Left kidney (tissue), 8 donors: ENCODE measurements at places on chromosomes 3 and 15. TPM values are rescaled to one million over a fixed set of nuclear protein-coding genes. Genes with fewer than 3 reads are reported as not detected.

- DNase-seq, result no peak
Measured at GRCh38 chr15:57403017-57403416, 26.7 kb downstream of the CGNL1 start.

The LMAN1L gene
- not detected for polyA plus RNA-seq

DNA sequence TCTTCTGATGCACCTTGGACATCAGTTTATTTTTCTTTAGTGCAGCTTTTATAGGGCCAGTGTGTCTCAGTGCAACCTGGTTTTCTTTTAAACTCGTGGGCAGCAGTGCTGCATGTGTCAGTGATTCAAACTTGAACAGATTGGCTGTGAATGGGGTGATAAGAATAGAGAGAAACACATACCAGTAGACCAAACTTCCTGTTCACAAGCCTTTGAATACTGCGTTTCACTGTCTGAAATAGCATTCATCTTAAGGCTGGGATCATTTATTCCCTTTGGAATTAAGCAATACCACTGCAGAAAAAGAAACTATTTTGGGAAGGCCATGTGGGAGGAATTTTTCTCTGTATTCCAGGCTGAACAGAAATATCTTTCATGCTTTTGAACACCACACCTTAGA is 51.7 kb downstream of the PHLDB2 start:
- DNase-seq, result no peak

GRCh38 chr3:71514621-71515020 is 68.9 kb downstream of the FOXP1 start:
- DNase-seq, result no peak

DNA sequence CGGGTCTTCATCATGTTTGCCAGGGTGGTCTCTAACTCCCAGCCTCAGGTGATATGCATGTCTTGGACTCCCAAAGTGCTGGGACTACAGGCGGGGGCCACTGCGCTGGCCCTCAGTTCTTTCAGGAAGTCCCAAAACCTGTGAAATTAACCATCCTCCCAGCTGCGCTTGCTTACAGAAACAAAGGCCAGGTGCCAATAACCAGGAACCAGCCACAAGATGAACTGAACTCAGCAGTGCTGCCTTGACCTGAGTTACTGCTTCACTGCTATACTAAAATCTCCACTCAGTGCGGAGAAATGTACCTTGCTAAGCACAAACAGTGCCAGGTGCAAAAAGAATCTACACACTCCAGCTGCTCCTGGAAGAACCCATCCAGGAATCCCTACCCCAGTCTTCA is 3.9 kb upstream of the GCHFR start:
- no peak for DNase-seq

GRCh38 chr3:81938681-81939080 is 177.2 kb upstream of the GBE1 start:
- DNase-seq, result no peak

DNA sequence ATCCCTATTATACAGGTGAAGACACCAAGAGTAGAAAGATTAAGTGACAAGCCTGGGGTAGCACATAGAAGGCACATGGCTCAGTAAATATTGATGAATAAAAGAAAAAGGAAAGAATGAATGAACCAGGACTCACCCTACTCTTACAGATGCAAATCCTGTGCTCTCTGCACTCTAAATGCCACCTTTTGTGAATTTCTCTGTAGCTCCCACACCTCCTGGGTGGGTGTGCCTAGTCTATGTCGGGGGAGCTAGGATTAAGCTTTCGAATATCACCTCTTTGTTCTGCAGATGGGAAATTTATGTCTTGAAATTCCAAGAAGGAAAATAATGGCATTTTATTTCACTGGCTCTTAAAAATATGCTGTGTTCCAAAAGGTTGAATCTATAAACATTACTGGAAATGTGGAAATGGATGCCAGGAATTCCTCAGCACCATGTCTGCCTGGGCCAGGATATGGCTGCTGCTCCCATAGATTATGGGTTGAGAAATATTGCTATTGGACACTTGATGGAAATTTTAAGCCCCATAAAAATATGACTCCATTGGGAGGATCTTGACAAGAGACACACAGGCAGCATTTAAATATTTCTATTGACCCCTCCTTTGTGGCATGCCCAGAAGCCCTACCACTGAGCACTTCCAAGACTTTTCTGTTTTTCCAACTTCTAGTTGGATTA is 43.3 kb downstream of the CCNB2 start:
- DNase-seq, result no peak

The KBTBD8 gene
- 1.4 TPM for polyA plus RNA-seq

The KCNMB3 gene
- polyA plus RNA-seq, result 8.1 TPM

DNA sequence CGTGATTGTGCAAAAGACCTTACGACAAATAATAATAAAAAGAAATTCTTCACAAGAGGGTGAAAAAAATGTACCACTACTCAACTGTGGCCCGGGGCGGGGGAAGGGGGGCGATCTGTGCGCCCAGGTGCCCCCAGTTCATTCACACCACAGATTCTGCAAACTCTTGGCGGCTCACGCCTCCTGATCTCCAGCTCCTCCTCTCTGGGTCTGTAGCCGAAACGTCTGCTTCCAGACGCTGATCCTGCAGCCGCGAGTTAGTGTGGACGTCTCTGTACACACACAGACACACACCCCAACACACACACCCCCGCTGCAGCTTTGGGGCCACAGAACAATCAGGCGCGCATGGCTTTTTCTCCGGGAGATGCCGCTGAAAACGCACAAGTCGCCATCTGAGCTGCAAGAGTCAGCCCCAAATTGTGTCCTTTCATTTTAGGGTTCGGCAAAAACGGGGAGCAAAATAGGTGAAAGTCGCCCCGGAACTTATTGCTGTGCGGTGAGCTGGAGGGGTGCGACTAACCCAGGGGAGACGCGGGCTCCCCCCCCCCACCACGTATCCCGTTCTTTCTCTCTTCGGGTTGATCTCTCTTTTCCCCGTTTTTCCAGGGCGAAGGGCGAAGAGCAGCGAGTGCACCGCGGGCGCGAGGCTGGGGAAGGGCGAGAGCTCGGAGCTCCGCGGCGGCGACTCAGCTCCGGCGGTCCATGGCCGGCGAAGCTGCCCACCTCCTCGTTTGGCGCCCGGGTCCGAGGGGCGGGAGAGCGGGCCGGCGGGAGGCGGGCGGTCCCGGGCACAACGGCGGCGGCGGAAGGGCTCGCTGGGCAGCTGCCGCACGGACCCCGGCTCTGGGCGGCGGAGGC is 505 bp upstream of the WNT5A start:
- no peak for DNase-seq

The CACNA2D2 gene
- 14.6 TPM for polyA plus RNA-seq

- DNase-seq, result no peak
Measured at GRCh38 chr15:36449084-36449661, 130.3 kb upstream of the CDIN1 start.

- no peak for DNase-seq
Measured at GRCh38 chr15:70512772-70513362, 250.5 kb downstream of the UACA start.

- no peak for DNase-seq
Measured at GRCh38 chr3:158846803-158847451, 45.1 kb downstream of the MFSD1 start.

The TMC3 gene
- 0.17 TPM for polyA plus RNA-seq

DNA sequence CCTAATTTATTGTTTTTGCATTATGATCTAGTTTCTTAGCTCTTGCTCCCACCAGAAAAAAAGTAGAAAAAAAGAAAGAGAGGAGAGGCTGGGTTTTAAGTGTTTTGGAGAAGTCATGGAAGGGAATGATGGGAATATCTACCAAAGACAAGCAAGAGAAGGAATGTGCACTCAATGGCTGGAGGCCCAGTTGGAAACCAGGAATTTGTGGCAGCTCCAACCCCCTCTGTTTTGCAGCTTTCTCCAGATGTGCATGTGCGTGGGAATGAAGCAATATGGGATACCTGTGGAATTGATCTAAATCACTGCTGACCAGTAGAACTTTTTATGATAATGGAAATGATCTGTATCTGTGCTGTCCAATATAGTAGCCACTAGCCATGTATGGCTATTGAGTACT is 27.1 kb downstream of the EIF2AK4 start:
- DNase-seq, result no peak

The GRK7 gene
- 0.18 TPM for polyA plus RNA-seq

DNA sequence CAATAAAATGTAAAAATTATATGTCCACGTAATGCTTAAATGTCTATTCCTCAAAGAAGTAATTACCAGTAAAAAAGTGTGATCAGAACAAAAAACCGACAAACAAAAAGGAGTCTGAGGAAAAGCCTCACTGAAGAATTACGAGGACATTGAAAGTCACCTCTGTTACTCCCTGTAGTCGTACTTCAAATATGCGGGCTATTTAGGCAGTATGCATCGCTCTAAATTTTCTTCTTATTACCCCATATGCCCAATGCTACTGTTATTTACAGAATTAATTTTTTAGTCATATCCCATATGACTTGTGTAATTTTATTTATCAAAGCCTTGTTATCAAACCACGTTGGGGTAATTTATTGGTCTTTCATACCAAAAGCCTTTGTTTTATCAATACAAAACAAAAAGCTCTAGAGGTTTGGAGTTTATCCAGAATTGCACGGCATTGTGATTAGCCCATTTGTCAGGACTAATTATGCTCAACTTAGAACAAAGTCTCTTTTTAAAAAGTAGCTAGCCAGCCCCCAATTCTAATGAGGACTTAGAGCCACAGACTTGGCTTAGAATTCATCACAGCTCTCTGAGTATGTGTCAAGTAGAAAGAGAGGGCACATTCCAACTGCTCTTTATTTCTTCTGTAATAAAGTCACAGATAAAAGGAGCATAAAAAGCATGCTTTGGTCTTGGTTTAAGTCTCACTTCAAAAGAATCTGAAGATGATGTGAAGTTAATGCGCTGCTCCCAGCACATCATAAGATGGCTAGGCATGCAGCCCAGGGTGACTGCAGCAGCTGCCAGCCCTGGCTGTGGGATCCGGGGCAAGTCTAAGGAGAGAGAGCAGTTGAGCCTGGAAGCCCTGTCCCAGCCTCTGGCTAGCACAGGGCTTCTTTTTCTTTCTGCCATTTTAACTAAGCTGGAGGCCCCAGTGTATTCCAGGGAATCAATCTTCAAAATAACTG is 521.0 kb downstream of the GABRG3 start:
- DNase-seq, result no peak

DNA sequence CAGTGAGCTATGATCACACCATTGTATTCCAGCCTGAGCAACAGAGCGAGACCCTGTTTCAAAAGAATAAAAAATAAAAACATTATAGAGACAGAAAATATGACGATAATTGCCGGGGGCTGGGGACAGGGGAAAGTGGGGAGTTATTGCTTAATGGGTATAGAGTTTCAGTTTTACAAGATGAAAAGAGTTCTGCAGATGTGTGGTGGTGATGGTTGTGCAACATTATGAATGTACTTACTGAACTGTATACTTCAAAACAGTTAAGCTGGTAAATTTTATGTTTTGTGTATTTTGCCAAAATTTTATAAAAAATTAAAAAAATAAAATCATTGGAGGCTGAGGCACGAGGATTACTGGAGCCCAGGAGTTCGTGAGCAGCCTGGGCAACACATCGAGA is 24.8 kb upstream of the ZNF774 start:
- DNase-seq, result no peak

DNA sequence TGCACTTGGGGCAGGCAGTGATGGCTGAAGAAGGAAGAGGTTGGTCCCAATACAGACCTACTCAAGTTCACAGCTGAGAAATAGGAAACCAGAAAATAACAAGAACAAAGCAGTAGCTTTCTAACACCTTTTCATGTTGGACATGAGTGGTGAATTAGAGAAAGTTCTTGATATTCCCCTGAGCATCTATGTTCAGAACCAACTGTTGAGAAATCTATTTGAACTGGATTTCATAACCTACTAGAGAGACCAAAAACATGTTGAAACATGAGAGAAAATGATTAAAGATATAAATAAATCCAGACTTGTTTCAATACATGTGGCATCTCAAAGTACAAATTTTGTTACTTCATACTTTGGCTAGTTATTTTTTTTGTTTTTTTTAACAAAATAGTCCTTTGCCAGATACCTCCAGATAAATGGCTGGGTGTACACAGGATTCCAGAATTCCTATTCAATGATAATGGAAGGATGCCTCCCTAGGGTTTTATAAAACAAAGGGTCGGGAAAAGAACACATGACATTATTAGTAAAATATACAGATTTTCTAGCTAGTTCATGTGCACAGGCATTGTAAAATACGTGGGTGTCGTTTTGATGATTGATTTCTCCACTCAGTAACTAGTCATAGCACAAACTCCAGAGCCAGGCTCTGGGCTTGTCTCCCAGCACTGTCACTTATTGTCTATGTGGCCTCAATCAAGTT is 34.4 kb upstream of the TNFSF10 start:
- DNase-seq, result no peak

The ZIC1 gene
- polyA plus RNA-seq, result 0.08 TPM

- no peak for DNase-seq
Measured at GRCh38 chr3:151299006-151299405, 17.6 kb downstream of the GPR87 start.

DNA sequence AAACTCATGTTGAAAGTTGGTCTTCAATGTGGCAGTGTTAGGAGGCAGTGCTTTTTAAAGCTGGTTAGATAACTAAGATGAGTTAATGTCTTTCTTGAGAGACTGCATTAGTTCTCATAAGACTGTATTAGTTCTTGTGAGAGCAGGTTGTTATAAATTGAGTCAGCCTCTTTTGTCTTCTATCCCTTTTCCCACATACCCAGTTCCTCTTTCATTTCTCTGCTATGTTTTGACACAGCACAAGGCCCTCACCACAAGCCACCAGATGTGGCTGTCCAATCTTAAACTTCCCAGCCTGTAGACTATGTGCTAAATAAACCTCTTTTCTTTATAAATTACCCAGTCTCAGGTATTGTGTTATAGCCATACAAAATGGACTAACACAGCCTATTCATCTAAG is 94.6 kb upstream of the SNTN start:
- no peak for DNase-seq

- DNase-seq, result peak; percentile 77
Measured at GRCh38 chr3:100068826-100069225, 45.5 kb downstream of the FILIP1L start.

The ANKRD63 gene
- 0.17 TPM for polyA plus RNA-seq

DNA sequence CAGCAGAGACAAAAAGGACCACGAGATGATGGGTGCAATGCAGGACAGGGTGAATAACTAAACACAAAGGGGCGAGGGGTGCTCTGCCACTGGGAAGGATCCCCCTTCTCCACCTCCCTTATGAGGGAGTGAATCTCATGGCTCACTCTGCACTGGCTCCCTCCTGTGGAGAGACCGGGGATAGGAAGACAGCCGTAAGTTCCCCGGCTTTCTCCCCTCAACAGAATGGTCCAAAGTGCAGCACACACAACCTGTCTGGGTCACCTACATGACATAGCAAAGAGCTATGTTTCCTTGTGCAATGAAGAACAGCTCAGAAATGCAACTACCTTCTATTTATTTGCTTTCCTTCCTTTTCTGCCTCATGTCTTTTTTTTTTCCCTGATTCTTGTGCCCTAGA is 7.8 kb upstream of the ACSBG1 start:
- DNase-seq, result no peak
